ENCODE measurements at places on chromosomes 12 and 14.

DNA sequence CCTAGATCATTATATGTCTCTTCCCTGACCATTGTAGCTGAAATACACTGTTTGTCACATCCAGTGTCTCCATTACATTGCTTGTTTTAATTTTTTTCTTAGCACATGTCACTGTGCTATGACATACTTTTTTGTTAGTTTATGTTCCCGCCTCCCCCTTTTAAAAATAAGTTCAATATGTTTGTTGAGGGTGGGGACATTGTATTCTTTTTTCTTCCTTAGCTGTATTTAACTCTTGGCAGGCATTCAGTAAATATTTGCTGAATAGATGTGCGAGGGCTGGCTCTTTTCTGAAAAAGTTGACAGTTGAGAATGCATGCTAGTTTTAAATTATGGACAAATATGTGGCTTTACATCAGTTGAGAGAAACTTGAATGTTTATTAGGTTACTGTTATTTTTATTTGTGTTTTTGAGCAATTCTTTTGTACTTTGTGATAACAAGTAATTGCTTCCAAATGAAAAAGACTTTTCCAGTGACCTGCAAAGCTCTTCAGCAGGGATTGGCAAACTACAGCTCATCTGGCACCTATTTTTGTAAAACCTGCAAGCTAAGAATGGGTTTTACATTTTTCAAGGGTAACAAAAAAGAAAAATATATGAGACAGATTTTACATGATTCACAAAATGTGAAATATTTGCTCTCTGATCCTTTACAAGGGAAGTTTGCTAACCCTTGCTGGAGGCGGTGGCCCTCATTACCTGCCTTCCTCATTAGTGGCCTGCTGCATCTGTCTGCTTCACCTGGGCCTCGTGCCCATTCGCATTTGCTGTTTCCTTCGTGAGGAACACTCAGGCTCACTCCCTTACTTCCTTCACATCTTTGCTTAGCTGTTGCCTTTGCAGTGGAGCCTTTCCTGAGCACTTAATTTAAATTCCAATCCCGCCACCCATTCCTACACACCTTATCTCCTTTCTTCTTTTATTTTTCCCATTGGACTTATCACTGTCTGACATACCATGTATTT, 229.4 kb downstream of the ERC1 start:
- DNase-seq: no peak

DNA sequence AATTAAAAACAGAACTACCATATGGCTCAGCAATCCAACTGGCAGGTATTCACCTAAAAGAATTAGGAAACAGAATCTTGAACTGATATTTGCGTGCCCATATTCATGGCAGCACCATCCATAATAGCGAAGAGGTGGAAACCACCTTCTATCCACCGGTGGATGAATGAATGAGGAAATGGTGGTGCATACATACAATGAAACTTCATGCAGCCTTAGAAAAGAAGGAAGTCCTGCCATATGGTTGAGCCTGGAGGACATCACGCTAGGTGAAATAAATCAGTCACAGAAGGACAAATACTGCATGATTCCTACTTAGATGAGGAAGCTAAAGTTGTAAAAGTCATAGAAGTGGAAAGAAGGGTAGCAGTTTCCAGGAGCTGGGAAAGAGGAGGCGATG, 6.6 kb downstream of the TCL1A start:
- no peak for DNase-seq

GRCh38 chr14:81655423-81656314, 122.0 kb upstream of the SEL1L start:
- DNase-seq: no peak

DNA sequence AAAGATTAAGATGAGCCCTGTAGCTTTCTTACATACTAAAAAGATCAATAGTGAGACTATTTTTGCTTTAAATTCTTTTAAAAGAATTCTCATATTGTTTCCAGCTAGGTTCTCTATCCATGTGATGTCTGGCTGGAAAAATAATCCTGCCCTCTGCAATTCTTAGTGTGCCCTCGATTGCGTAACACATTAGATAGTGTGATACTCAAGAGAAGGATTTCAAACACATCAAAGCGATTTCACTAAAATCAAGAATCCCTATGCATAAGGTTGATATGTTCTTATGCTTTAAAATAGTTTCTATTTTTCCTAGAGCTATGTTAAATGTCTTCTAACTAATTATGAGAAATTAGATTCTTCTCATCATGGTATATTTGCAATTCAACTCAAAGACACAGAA, 127.3 kb upstream of the PLEKHA5 start:
- DNase-seq: no peak

DNA sequence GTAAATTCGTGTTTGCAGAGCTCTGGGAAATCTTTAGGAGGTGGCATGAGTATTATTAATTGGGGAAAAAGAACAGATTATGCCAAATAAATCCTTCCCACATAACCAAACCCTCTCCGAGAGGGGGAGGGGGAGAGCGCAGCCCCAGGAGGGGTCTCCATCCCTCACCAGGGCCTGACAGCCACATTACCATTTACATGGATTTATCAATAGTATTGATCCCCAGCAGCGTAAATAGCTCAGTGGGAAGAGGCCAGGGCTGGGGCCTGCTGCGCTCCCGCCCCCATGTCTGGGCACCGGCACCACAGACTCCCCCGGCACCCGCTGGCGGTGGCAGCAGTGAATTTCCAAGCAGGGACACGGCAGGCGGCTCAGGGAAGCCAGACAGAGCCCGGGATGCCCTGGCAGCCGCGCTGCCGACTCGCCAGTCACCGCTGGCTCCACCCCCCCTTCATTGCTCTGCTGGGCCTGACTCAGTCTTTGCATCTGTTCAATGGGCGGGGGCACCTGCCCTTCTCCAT, 2.4 kb downstream of the NCOR2 start:
- DNase-seq: no peak

DNA sequence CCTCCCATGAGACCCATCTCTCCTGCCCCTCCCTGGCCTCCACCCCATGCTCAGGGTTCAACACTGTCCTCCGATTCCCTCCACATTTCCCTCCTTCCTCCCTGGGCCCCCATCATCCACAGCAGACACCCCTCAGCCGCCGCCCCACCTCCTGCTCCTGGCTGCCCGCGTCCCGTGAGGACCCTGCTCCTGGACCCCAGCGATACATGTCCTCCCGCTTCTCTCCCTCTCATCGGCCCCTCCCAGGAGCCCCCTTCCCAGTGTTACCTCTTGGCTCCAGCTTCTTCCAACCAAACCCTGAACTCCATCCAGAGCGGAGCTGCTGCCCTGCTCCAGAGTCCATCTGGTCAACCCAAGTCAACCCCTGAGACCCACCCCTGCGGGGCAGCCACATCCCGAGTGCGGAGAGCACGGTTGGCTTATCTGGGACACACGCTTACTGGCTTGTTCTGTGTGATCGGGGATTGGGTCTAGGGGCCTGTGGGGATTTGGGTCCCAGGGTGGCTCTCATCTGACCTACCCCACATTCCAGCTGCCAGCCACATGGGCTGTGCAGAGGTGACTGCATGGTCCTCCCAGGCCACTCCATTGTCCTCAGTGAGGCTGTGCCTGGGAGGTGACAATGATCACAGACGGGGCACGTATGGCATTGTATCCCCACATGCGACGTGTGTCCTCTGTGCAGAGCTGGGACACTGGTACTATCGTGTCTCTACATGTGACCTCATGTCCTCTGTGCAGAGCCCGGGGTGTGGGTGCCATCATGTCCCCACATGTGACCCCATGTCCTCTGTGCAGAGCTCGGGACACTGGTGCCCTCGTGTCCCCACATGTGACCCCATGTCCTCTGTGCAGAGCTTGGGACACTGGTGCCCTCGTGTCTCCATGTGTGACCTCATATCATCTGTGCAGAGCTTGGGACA, 333.6 kb downstream of the ADGRD1 start:
- no peak for DNase-seq

DNA sequence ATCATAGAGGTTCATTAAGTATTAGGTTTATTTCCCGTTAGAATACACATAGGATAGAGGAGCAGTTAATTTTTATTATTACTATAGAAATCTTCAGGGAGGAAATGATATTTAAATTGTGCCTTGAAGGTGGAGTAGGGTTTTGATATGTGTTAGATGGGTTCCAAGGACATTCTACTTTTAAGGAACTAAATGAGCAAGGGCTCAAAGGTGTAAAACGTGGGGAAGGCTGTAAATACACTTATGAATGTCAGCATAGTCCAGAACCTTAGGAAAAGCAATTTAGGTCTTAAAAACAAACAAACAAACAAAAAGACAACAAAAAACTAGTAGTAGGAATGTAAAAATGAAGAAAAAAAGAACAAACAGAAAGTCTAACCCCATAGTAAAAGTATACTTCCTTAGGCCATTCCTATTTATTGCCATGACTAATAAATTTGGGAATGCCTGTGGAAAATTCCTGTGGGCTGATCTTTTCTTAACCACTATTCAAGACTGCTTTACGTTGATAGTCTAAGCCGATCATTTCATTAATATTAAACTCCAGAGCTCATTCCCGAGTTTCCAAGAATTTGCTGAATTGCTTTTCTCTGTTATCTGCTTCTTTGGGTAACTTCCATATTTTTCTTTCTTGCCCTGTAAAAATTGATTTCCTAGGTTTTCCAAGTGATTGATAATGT, 180.3 kb downstream of the RAD51B start:
- DNase-seq: no peak

DNA sequence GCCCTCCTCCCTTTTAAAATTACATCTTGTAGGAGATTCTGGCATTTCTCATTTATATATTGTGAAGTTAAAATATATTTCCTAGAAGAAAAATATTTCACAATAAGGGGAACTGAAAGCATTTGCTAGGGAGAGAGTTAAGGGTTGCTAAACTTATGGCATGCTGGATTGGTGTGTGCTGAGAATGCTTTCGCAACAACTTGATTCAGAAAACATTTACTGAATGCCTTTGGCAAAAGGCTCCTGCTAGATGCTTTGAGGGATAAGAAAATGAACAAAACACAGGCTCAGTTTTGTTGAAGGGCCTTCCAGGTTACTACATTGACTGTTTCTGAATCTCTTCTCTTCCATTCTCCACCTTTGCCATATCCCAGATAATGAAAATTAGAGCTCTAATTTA, 67.5 kb downstream of the DIP2B start:
- DNase-seq: no peak

- DNase-seq: no peak
Measured at GRCh38 chr14:22304326-22304725, 284.7 kb downstream of the DAD1 start.

DNA sequence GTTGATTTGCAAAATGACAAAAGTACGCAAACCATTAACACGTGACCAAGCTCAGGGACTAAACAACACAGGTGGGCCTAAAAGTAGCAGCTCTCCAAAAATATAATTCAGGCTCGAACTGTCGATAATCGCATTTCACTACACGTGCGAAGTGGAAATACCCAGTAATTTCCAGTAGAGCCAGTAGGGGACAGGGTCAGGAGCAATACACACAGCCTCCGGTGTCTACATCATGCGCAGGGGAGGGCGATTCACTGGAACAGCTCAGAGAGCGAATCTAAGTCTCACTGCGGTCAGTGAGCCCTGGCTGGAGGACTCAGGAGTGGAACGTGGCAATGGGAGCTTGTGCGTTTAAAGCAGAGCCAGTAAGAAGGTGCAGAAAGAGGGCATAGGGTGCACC, 40.4 kb downstream of the SETD3 start:
- no peak for DNase-seq

DNA sequence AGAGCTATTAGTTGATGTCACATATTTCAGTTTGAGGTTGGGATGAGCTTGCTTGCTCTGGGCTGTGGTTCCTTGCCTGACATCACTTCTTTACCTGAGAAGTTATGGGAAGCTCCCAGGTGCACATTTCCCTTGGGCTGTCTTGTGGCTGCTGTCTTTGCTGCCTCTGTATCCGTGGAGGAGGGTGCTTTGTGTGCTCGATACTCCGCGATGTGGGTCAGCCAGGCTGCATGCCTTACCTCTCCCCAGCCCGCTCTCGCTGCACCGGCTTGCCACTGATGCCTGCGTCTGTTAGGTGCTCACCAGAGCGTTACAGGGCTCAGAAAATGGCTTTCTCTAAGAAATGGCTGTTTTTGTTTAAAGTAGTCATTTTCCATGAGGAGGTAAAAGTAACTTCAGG, 19.6 kb downstream of the PELI2 start:
- no peak for DNase-seq

- no peak for DNase-seq
Measured at GRCh38 chr12:1319212-1319611, 275.2 kb downstream of the FBXL14 start.

- peak; percentile 29 for DNase-seq
Measured at GRCh38 chr12:48351022-48351708, 446 bp upstream of the ZNF641 start.

- DNase-seq: no peak
Measured at GRCh38 chr14:71237556-71237955, 330.3 kb downstream of the PCNX1 start.

DNA sequence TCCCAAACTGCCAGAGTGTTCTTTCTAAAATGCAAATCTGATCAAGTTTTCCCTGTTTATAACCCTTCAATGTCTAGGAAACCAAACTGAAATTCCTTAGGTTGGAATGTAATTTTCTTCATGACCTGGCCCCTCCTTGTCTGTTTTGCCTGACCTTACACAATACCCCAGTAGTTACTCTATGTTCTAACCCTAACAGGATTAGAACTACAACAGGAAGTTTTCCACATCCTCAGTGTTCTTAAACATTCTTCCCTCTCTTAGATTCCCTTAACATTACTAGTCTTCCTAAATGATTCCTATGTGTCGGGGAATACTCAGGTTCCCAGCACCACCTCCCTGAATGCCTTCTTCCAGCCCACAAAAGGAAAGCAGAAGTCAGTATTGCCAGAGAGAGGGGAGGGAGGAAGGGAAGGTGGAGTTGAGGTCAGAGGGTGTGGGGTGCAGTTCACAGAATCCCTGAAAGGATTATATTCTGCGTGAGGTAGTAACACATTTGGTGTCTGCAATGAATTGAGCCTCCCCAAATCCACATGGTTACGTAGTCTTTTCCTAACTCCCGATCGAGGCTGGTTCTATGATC, 72.6 kb downstream of the BBS10 start:
- DNase-seq: no peak
